Epithelial cell of proximal tubule (primary cell): ENCODE measurements at places on chromosomes 5 and 9. TPM values are rescaled to one million over a fixed set of nuclear protein-coding genes. Genes with fewer than 3 reads are reported as not detected.

Gene SVEP1
- 0.29 and 0.35 TPM in 2 replicates for total RNA-seq

Gene NIM1K
- 0.75 TPM in 1 of 2 replicates, not detected in the other for total RNA-seq

Gene GABBR2
- 0.51 and 0.75 TPM in 2 replicates for total RNA-seq

Gene MAPK9
- total RNA-seq, result 22.0 and 23.9 TPM in 2 replicates

Gene S1PR3
- total RNA-seq, result 2.6 and 4.2 TPM in 2 replicates

Gene KIF20A
- total RNA-seq, result 49.6 and 82.9 TPM in 2 replicates

Gene ADAMTS13
- total RNA-seq, result 0.22 and 0.75 TPM in 2 replicates

Gene PCDHB3
- total RNA-seq, result 0.22 and 0.23 TPM in 2 replicates

Gene CTNNA1
- 331 and 392 TPM in 2 replicates for total RNA-seq
